ENCODE measurements at places on chromosomes 1 and 21.
A peak's percentile ranks its signal among the peaks of the same experiment; 100 is the strongest.

DNA sequence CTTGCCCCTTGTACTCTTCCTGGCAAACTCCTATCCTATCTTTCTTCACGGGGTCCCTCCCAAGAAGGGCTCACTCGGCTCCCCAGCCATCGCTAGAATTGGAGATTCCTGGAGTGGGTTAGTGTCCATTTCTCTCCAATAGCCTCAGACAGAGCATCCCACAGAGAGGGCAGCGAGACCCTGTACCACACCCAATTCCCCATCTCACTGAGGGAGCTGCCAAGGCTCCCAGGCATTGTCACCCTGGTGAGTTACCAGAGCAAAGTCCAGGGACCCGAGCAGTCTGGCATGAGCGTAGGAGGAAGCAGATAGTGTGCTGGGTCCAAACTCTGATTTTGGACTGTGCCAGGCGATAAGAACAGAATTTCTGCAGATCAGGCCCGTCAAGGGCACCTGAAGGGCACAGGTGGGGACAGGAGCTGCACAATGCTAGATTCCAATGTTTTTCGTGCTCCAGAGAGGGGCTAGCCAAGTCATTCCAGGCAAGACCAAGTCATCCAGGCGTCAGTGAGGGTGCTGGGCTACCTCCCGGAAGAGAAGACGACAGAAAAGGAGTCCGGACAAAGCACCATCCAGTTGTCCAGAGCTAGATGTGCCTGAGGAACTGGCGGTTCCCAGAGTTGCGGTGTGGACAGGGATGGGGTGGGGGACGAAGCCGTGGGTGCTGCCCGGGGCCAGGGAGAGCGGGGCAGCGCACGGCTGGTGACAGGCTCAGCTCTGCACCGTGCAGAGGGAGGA lies 15.3 kb downstream of the AKR7A3 start:
- DNase-seq = no peak

DNA sequence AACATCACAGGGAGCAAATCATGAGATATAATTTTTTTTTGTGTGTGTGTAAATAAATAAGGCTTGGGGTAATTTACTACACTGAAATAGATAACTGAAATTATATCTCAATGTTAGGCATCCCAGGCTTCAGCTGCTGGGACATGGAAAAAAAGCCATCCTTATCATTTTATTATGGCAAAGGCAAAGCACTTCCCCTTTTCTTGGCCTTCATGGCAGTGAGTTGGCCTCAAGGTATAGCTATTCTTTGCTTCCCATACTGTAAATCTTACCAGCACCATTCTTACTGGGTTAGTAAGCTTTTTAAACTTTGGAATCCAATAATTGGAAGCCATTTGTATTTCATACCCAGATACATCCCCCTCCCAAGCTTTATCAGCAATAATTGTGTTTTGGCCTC lies 29.0 kb downstream of the RBM11 start:
- DNase-seq = no peak

- DNase-seq = no peak
These were observed 20.8 kb downstream of the TFF3 start for GRCh38 chr21:42294273-42294880.

DNA sequence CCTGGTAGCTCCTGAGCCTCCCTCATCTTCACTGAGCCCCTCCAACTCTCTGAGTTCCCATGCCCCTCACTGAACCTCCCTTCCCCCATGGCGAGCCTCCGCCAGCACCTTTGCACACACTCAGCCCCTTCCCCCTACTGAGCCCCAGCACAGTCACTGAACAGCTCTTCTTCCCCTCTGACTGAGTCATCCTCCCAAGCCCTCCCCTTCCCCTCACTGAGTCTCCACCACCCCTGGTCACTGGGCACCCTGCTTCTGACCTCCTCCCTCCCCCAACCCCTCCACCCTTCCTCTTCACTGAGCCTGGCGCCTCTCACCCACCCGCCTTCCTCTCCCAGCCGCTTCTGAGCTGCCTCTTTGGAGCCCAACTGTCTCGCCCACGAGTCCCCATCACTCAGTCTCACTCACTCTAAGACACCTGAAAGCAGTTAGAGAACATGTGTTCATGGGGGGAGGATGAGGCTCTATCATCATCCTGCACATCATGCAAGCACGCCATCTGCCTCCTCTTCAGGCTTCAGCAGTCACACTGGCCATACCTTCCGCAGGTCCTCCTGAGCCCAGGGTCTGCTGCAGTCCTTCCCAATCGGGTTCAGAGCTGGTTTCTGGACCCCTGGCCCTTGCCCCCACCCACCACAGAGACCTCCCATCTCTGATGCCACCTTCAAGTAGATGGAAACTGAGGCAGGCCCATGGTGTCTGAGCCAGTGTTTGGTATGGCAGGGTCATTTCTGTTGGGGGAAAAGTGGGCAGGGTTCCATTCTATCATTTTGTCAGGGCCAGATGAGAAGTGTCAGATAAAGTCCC lies 2.0 kb upstream of the TRNP1 start:
- no peak for DNase-seq

DNA sequence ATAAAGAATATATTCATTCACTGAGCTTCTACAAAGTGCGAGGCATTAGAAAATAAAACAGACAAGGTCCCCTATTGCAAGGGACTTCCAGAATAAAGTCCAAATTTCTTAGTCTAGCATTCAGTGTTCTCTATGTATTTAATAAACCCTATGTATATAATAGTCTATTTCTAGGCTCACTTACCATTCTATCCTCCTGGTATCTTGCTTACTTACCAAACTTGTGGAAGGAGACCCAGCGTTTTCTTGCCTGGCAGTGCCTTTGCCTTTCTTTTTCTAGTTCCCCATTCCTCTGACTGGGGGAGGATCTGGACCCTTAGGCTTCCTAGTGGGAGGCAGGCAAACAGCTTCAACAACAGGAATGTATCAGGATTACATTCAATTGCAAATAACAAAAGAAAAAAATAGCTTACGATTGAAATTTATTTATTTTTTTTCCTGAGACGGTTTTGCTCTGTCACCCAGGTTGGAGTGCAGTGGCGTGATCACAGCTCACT lies 690 bp upstream of the RNF19B start:
- DNase-seq = no peak

DNA sequence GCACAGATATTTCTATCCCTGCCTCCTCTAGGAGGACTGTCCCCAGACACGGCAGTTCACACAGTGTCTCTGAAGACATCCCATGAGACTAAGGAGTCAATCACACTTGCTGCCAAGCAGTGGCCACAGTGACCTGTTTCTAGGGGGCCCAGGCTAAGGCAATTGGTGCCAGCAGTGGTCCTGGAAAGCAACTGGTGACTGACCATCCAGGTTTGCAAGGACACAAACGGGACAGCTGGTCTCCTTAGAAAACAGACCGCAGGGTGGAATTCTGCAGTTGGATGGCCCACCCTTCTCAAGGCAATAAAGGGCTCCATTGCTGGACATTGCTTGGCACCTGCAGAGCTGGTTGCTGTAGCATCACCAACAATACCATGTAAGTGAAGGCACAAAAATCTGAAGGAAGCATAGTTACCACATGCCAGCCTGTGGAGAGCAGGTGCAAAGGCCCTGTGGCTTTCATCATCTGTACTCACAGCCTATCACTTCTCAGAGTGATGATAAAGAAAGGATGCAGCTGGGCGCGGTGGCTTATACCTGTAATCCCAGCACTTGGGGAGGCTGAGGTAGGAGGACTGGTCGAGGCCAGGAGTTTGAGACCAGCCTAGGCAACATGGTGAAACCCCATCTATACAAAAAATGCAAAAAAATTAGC lies 81.5 kb downstream of the STUM start:
- no peak for DNase-seq

- no peak for DNase-seq
These were observed 1.9 kb downstream of the ADARB1 start for GRCh38 chr21:45076245-45076711.

GRCh38 chr1:23263380-23263887 lies 46.1 kb upstream of the HTR1D start:
- DNase-seq = no peak

DNA sequence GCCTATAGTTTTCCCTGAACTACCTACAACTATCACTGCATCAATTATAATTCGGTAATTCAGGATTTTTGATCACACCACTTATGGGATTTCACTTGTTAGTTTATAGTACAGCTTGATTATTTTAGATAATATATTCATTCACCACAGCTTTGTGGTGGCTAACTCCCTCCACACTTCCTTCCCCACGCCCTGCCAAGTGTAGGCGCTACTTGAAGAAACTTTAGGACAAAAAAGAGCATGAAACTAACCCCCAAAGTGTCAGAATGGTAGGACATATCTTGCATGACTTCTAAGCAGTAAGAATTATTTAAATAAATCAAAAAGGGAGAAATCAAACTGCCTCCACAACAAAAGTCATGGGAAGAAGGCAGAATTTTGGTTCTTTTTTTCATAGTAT lies 70.1 kb downstream of the LHX9 start:
- DNase-seq = no peak

DNA sequence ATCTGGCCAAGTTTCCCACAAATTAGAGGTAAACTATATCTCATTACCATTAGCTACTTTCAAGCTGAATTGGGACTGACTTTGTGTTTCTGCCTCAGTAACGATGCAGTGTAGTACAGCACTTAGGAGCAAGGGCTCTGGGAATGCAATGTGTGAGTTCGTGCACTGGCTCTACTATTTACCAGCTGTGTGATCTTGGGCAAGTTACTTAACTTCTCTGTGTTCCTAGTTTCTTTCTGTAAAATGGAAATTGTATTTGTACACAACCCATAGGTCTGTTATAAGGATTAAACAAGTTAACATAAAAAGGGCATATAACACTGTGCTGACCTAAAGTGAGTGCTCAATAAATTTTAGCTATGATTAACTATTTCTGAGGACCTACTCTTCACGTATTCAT lies 65.0 kb upstream of the CSF1 start:
- DNase-seq = no peak

DNA sequence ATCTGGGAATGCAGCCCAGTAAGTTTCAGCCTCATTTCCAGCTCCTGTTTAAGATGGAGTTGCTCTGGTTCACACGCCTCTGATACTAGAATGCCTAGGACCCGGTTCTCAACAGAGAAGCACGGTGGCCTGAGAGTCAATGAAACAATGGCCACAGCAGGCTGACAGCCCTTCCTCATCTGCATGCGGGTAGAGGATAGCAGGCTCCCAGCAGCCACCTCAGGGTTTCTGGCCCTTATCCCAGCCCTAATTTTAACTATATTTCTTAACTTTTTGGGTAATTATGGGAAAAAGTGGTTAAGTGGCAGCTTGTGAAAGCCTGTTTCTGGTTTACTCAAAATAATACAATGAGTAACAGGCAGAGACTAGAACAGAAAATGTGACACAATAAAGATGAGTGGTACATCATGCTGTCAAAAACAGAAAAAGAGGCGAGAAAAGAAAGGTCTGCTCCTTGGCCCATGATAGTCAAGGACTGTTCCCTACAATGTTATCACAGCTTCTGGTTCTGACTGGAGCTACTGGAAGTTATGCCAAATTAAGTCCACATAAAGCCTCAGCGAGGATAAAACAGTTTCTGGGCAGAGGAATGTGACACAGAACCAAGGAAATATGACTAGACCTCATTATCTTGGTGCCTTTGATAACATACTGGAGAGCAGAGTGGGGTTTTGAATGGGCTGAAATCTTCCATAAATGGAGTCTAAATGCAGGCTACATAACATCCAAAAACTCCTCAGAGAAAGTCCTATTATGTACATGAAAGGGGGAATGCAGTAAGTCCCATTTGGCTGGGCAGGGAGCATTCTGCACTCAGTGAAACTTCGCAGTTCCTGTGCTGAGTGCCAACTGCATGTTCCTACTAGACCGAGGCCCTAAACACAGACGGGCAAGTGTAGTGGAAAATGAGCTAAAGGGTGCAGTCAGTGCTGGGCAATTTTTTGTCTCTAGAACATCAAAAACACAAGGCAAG lies 92.1 kb downstream of the NIBAN1 start:
- peak; percentile 58 for DNase-seq

DNA sequence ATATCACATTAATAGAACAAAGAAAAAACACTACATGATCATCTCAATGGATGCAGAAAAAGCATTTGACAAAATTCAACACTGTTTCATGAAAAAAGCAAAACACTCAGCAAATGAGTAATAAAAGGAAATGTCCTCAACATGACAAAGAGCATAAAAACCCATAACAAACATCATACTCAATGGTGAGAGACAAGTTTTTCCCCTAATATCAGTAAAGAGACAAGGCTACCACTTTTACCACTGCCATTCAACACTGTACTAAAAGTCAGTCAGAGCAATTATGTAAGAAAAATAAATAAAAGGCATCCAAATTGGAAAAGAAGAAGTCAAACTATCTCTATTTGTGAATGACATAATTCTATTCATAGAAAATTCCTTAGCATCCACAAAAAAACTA lies 64.3 kb downstream of the ZNF644 start:
- DNase-seq = no peak

DNA sequence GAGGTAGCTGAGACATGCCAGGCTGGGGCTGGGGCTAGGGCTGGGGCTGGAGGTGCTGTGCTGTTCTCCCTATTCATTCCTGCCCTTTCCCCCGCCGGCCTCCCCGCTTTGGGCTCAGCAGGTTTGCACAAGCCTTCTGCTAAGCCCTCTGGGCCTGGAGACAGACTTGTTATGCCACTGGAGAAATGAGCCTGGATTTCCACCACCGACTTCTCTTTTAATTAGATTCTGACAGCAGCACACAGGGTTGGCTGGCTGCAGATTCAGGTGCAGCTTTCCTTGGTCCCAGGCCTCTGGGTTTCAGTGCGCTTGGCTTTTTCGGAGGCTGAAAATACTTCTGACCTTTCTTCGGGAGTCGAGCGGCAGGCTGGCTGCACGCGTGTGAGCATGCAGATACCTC lies 71.5 kb upstream of the ACTL8 start:
- no peak for DNase-seq

DNA sequence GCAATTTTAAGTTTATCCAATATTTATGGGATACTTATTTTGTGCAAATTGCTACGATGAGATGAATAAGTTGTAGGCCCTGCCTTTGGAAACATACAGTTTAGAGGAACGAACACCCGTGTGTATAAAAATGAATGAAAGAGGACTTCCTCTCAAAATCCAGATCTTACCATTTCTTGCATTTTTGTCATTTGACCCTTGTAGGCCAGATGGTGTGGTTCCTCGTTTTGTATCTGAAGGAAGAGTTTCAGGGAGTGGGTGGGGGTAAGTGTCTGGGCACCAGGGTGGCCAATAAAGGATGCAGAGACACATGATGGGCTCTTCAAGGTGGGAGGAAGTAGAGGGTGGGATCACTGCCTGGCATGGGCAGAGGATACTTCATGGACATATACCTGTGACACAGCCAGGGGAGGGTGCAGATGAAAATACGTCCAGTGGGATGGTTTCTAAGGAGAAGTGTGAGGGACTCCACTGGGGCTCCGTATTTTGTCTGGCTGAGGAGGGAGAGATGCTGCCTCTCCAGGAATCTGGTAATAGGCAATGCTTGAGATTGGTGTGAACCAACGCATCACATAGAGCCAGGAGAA lies 14.4 kb downstream of the MAPKAPK2 start:
- no peak for DNase-seq

Data from AG09309 (cell line).